ENCODE measurements at places on chromosomes 4 and X.

GRCh38 chr4:46839128-46839527 is 69.9 kb downstream of the COX7B2 start:
- DNase-seq = no peak

- peak; percentile 58 for DNase-seq
Observed at GRCh38 chrX:1581132-1581531, 10.3 kb upstream of the AKAP17A start.

GRCh38 chr4:149531861-149532260 is 283.8 kb downstream of the IQCM start:
- DNase-seq = no peak

- DNase-seq = no peak
Observed at GRCh38 chr4:175560604-175561003, 251.5 kb downstream of the GPM6A start.

DNA sequence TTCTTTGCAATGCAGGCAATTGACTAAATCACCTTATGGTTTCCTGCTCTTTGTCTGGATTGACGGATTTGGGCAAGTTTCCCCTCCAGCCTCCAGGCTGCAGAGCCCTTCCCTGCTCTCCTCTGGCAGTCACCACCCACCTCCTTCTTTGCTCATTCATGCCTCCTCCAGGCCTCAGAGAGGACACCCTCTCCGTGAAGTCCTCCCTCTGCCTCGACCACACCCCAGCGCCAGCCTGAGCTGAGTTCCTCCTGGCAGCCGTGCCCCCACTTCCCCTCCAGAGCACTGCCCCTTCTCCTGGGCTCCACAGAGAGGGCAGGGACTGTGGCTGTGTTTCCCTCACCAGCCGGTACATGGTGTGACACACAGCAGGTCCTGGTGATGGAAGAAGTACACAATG is 53.7 kb downstream of the DCTD start:
- DNase-seq = no peak

DNA sequence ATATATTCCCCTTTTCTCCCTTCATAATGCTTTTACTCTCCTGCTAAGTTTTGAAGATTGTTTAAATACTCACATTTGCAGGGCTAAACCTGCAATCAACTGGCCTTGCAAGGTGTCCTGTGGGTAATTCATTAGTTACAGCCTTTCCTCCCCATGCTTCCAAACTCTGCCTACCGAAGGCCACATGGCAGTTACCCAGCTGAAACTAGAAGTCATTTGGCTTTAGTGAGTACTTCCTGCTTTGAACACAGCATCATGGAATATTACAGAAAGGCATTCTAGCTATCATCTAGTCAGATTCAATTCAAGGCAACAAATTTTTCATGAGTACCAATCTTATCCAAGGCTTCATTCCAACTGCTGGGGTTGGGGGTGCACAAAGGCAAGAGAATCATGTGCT is 55.6 kb downstream of the SRPX start:
- no peak for DNase-seq

GRCh38 chrX:75038925-75039324 is 113.7 kb upstream of the NEXMIF start:
- DNase-seq = no peak

GRCh38 chr4:40040908-40041307 is 15.7 kb upstream of the N4BP2 start:
- no peak for DNase-seq
